ENCODE measurements at places on chromosomes 2 and 18.

- no peak for DNase-seq
Observed at GRCh38 chr2:183219888-183220287, 95.6 kb downstream of the NUP35 start.

GRCh38 chr2:238376884-238377391 lies 49.8 kb upstream of the ASB1 start:
- DNase-seq: no peak

DNA sequence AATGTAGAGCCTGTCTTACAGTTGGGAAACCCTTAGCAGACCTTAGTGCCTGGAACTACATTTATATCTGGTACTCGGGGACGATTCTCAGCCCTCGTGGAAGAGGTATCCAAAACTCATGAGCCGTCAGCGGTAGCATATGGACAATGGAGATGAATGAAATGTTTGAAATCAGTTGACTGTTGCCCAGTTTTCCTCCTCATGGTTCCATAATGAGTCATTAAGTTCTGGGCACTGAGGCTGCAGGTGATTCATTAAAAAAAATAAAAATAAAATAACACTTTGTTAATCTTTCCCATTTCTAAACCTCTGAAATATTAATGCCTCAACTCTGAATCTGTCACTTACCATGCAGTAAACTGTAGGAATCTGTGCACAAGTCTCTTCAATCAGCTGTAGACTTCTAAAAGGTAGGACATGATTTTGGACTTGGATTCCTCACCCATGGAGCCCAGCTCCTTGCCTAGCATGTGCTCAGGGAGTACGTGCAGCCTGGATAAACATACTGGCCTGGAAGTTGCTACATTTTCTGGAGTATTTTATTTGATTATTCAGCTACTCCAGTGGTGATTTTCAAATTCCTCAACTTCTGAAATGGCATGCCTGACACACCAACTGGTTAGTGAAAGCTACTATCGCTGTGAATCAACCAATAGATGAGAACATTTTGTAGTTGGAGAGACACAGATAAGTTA lies 979.2 kb downstream of the CNTNAP5 start:
- no peak for DNase-seq

- DNase-seq: no peak
Observed at GRCh38 chr2:148664229-148664628, 19.7 kb downstream of the EPC2 start.

- no peak for DNase-seq
Observed at GRCh38 chr2:120638450-120638849, 97.2 kb upstream of the GLI2 start.

DNA sequence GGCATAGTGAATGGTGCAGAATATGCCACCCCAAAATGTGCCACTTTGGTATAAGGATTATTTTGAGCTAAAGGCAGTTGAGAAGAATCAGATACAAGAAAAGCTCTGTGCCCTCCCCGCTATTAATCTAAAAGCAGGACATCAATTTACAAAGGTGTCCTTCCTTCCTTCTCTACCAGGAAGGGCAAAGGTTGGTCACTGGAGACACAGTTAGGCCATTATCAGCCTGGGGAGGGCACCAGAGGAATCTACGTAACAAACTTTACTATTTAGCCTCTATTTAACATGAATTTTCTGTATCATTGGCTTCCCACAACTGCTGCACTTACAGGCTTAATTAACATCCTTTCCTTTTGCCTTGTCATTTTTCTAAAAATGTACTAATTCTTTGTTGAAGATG lies 52.6 kb downstream of the MEP1B start:
- no peak for DNase-seq

GRCh38 chr2:221715523-221716247 lies 143.6 kb upstream of the EPHA4 start:
- no peak for DNase-seq

GRCh38 chr18:35059280-35059927 lies 18.2 kb downstream of the MAPRE2 start:
- no peak for DNase-seq

GRCh38 chr2:54818226-54818625 lies 94.8 kb downstream of the EML6 start:
- no peak for DNase-seq

DNA sequence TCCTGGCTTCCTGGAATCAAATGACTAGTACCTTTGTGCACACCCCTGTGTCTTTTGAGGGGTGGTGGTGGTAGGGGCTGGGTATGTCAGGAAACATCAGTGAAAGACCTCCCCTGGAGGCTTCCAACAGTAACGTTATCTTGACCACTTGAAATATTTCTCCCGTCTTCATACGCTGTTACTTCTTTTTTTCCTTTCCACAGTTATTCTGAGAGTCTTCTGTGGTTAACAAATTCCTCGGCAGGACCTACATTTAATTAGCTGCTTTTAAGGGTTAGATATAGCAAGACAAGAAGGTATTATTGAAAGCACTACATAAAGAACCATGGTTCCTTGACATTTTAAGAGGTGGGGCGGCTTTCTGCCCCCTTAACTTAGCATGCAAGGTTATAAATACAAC lies 34.6 kb downstream of the UGP2 start:
- DNase-seq: no peak

DNA sequence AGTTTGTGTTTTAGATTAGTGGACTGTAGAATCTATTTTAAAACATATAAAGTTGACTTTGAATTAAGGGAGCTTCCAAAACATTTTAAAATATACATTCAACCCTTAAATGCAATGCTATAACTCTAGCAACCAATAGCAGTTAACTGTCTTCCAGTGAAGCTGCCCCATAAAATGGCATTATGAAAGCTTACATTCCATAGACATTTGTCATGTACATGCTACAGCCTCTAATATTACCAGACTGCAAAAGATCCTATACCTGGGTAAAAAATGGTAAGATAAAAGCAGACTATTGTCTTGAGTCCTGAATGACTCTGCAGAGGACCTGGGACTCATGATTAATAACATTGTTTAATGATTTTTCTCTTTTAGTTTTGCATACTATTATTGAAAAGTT lies 489.4 kb downstream of the LRP1B start:
- no peak for DNase-seq

DNA sequence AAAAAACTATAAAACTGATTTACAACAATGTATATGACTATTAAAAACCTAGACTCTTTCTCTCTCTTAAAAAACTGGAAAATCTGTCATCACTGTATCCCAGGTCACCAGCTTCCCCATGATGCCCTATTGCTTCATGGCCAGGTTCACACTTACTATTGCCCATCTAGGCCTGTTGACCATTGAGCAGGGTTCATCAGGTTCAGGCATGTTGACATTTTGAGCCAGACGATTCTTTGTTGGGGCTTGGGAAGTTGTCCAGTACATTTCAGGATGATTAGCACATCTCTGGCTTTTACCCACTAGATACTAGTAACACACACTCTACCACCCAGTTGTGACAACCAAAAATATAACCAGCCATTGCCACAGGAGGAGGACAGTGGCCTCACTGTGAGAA lies 26.9 kb upstream of the RAB27B start:
- DNase-seq: no peak

GRCh38 chr18:79962835-79963657 lies 1.4 kb upstream of the HSBP1L1 start:
- DNase-seq: peak; percentile 68

GRCh38 chr2:160838147-160838546 lies 322.1 kb upstream of the TANK start:
- DNase-seq: no peak

DNA sequence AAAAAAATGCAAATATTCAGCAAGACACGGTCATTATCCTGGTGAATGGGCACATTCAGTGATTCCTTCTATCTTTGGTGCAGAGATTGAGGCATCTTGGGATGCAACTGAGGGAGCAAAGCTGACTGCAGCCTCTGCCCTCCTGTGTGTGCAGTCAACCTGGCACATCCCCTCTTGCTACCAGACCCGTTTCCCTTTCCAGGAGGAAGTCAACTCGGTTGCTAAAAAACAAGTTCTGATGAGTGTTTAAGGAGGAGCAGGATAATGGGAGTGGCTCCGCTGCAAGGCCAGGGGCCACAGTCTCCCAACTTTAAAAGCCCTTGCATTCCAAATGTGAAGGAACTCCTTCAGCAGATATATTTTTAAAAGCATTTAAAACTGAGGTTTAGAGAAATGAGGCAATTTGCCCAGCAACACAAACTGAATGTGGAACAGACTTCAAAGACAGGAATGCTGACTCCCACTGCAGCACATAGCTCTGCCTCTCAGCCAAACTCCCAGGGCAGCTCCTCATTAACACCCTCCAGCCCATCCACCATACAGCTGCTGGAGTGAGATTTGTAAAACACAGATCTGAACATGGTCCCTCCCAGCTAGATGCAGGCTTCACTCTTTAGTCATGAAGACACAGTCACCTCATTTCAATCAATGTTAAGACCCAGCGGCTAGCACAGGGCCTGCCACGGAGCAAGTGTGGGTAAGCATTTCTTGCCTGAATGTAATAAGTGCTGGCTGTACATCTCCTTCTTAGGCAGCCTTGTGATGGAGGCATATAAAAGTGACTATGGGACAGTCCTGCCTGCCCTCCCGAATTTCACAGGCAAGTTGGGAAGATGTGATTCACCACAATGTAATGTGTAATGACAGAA lies 54.3 kb downstream of the VSNL1 start:
- no peak for DNase-seq

DNA sequence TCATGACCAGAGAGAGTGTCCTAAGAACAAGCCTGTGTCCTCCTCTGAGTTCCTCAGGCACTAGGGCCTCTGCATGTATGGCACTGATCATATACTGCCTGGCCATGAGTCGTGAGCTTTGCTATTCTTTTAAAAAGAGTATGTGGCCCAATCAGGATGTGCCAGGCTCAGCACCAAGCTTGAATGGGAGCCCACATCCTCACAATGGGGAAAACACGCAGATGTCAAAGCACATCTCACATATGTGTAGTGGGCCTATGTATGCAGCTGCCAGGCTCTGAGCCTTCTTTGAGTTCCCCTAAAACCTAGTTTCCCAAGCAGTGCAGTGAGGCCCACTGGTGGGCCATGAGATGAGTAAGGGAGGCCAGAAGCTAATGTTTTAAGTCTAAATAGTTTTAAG lies 69.9 kb upstream of the SLC1A4 start:
- no peak for DNase-seq

DNA sequence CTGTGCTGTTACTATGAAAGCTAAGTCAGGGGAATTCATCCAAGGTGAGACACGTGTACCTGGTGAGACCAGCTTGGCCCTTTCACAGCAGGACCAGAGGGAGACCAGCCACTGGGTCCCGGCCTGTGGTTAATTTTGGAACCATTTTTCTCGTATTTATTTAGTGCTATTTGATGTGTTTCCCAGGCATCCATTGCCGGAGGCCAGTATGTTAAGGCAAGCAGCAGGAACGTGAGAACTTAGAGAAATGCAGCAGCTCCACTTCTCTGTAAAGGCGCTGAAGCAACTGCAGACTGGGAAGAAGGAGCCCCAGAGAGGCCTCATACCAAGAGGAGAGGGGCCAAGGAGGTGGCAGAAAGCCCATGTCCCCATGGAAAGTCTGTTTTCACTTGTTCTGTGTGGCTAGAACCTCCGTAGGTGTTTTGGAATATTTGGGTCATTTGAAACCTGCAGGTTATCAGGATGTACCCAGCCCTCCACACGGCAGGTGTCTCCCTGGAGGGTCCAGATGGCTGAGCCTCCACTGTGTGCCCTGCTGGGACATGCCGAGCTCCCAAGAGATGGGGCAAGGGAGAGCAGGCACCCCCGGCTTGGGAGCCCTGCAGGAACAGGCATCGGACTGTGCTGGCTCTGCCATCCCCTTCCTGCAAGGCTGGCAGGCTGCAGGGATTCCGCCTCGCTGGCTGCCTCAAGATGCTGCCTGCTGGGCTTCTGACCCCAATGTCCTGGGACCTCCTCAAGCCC lies 256.0 kb upstream of the RAB6C start:
- no peak for DNase-seq

DNA sequence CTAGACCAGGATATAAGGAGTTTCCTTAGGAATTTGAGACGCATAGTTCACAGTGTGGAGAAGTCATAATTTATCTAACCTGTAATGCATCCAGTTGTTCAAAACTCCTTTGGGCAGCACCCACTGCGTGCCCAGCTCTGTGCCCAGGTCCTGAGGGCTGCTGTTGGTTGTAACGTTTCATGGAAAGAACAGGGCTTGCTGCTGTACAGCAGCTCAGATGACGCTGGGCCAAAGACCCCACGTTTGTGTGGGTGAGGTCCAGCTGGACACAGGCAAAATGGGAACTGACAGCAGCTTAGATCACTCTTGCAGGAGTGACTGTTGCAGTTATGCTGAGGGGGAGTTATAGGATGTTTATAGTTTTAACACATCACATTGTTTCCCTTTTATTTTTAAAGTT lies 30.0 kb upstream of the HS6ST1 start:
- DNase-seq: no peak

GRCh38 chr18:27124196-27124595 lies 60.9 kb downstream of the CHST9 start:
- no peak for DNase-seq

- no peak for DNase-seq
Observed at GRCh38 chr2:149653831-149654445, 66.4 kb upstream of the MMADHC start.

- no peak for DNase-seq
Observed at GRCh38 chr2:64063454-64063853, 44.2 kb upstream of the VPS54 start.

DNA sequence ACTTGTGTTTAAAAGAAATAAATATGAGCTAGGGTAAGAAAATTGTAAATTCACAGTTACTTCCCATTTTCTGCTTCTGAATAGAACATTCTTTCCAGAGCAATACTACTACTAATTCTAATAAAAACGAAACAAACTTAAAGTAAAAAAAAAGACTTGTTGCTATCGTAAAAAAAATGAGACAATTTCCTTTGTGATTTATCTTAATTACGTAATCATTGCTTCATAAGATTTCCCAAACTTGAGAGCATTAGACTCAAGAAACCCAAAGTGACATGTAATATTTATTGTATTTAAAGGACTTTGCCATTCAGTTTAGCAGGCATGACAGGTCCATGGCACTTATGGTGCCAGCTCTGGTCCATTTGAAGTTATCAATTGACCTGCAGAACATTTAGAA lies 153.8 kb downstream of the AQP4 start:
- DNase-seq: no peak

DNA sequence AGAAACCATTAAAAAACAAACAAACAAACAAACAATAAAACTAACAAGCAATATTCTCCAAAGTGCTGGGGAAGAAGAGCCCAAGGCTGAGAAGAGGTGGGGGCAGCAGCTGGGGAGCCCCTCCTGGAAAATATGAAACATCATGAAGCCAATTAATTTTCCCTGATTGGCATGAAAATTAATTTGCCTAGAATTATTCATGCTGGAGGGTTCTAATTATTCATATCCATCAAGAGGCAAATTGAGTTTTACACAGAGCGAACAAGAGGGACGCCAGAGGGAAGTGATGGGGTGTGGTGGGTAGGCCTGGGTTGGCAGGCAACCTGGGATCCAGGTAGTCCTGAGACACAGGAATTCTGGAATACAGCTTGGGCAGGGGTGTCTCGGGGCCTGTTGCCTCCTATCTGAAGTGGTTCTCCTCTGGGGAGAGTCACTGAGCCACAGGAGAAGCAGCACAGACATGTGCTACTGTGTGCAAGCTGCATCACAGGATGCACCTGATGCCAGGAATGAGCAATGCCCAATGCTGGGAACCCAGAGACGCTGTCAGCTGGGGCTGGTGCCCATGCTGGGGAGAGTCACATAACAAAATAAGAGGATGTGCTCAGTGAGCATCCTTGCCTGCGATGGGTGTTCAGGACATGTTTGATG lies 100.5 kb downstream of the TEX51 start:
- DNase-seq: no peak

- no peak for DNase-seq
Observed at GRCh38 chr18:389658-390357, 110.7 kb downstream of the COLEC12 start.

Measured in CD4-positive, alpha-beta T cell treated with Interleukin-2 at 100 ng/mL for 4 hours (primary cell).